ENCODE measurements at places on chromosomes 5 and 9.

DNA sequence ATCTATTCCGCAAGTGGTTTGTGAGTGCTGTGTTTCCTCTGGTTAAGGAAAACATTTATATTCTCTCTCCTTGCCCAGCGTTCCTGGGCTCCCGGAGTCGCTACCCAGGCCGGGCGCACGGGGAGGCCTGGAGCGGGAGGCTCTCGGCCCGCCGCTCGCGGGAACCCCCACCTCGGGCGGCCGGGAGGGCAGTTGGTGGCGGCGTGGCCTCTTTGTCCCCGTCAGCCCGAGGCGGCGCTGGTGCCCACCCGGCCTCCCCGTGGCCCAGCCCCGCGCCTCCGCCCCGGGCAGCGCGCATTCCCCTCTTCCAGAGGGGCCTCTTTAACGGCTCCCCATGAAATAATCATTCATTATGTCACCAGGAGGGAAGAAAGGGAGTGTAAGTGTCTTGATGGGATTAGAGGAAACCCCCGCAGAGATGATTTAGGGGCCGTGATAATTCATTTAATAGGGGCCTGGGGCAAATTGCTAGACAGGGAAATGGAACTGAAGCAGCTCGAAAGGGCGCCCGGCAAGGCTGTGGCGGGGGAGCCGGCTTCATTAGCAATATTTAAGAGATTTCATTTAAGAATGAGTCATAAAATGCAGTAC is 181.9 kb upstream of the TBCA start:
- DNase-seq = no peak

GRCh38 chr9:136426787-136427186 is 12.9 kb downstream of the INPP5E start:
- no peak for DNase-seq

GRCh38 chr5:82917584-82917983 is 159.6 kb downstream of the TMEM167A start:
- no peak for DNase-seq

DNA sequence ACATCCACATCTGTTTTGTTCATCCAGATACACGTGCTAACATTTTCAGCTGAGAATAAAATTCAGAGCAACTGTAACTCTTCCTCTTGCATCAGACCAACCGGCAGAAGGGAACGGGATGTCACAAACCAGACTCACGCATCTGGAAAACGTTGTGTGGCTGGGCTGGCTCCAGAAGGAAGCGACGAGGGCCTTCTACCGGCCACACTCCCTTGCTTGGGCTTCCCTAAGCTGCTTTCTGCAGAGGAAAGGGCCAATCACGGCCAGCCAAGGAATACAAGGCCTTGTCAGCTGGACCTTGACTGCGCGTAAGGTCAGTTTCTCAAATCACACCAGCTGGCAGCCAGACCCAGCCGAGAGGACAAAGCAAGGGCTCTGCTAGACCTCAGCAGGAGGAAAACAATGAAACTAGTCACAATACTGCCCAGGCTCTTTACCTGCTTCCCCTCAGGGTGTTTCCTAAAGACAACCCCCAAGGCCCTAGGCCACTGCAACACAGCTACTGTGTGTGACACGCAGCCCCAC is 106.1 kb downstream of the THBS4 start:
- no peak for DNase-seq

GRCh38 chr9:128862401-128862851 is 19.3 kb downstream of the KYAT1 start:
- DNase-seq = no peak

DNA sequence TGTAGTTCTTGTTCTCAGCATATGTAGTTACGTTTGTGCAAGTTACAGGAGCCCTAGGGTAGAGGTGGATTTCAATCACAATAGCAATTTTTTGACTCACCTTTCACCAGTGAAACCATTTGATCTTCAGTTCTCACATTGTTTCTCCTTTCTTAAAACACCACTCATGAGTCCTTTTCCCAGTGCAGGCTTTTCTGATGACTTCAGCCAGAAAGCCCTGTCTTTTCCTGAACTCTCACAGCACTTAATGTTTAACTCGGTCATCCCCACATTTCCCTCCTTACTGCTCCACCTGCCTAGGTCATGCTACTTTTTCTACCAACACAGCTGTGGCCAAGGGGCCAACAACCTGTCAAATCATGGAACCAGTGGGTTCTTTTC is 37.9 kb downstream of the ARHGEF28 start:
- DNase-seq = no peak

DNA sequence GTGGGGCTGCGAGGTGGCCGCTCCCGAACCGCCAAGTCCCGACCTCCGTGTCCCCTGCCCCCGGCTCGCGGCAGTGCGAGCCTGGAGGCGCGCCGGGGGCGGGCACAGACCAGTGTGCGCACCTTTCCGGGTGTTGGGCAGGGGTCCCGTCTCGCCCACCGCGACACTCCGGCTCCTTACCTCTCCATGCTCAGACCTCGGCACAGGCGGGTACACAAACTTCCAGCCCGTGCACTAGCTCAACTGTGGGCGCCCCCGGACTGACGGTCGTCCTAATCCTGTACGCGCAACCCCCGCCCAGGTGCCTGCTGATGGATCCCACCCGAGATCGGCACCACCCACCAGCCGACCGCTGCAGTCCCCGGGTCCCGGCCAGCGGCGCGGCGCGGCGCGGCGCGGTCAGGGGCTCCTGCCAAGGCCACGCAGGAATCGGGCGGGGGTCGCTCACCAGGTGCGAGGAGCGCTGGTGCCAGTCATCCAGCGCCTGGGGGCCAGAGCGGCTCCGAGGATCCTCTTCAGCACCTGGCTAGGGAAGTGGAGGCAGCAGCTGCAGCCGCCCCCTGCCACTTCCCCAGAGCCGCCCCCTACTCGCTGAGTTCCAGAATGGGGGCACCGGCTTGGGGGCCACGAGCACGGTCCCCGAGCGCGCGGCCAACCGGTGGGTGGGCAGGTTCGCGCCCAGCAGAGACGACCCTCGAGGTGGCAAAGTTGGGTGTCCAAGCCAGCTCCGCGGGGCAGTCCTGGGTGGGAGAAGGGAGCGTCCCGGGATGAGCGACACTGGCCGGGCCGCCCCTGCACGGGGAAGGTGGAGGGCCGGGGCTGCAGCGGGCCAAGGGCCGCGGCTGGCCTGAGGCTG is 511 bp downstream of the SEMA5A start:
- no peak for DNase-seq

DNA sequence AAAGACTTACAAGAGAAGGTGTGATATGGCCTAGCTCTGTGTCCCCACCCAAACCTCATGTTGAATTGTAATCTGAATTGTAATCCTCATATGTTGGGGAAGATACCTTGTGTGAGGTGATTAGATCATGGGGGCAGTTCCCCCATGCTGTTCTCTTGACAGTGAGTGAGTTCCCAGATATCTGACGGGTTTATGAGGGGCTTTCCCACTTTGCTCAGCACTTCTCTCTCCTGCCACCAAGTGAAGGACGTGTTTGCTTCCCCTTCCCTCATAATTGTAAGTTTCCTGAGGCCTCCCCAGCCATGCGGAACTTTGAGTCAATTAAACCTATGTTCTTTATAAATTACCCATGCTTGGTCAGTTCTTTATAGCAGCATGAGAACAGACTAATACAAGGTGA is 49.0 kb downstream of the CDO1 start:
- DNase-seq = no peak

DNA sequence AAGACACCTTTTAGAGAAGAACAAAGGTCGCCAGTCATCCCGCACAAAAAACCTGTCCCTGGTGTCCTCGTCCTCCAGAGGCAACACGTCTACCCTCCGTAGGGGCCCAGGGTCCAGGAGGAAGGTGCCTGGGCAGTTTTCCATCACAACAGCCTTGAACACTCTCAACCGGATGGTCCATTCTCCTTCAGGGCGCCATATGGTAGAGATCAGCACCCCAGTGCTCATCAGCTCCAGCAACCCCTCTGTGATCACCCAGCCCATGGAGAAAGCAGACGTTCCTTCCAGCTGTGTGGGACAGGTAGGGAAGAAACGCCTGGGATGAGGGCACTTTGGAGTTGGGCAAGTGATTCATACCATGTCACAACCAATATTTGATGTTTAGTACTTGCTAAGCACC is 77.4 kb downstream of the SH3RF2 start:
- no peak for DNase-seq

GRCh38 chr5:97797994-97798451 is 615.0 kb upstream of the RIOK2 start:
- DNase-seq = no peak

DNA sequence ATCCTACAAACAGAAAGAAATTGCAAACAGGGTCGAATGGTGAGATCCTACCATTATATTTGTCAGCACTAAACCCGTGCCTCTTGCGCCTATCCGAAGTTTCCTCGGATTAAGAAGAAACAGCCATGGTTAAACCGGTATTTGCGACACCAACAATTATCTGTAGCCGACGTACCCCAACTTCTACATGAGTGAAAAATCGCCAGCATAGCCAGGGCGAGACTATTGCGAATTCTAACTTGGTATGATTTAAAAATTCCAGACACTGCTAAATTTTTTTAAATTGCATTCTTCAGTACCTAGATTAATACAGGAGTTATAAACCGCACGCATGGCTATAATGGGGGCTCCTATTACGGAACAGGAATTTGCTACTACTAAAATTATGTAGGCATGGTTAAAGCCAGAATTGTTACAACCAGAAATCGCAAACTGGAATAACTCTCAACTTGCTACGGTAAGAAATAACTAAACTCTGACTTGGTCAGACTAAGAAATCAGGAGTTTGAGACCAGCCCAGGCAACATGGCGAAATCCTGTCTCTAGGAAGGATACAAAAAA is 25.3 kb upstream of the ANXA2R start:
- DNase-seq = peak; percentile 5

GRCh38 chr9:20551835-20552234 is 70.5 kb downstream of the MLLT3 start:
- DNase-seq = no peak

DNA sequence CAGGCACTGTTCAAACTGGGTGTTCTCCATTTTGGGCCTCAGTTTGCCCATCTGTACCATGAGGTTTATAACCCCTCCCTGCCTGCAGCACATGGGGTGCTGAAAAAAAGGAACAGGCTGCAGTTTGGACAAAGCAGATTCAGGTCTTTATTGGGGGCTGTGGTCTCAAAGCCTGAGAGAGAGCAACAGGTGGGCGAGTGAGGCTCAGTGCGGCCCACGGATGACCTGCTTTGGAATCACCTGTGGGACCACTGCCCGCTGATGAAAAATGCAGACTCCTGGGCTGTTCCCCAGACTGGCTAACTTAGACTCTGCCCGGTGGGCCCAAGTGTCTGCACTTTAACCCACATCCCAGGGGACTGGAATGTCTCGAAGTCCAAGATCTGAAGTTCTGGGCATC is 11.8 kb upstream of the DAB2IP start:
- no peak for DNase-seq

- peak; percentile 19 for DNase-seq
Observed at GRCh38 chr9:35910613-35911359, 1.5 kb downstream of the SPAAR start.

DNA sequence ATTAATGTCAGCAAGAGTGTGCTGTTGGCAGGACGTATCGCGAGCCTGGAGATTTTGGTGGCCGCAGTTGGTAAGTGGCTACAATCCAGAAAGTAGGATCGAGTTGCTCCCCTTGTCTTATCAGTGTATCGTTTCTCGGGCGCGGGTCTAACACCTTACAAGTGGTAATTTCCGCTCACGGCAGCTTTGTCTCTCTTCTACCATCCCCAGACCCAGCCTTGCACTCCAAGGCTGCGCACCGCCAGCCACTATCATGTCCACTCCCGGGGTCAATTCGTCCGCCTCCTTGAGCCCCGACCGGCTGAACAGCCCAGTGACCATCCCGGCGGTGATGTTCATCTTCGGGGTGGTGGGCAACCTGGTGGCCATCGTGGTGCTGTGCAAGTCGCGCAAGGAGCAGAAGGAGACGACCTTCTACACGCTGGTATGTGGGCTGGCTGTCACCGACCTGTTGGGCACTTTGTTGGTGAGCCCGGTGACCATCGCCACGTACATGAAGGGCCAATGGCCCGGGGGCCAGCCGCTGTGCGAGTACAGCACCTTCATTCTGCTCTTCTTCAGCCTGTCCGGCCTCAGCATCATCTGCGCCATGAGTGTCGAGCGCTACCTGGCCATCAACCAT is 1.1 kb downstream of the PTGER4 start:
- no peak for DNase-seq

DNA sequence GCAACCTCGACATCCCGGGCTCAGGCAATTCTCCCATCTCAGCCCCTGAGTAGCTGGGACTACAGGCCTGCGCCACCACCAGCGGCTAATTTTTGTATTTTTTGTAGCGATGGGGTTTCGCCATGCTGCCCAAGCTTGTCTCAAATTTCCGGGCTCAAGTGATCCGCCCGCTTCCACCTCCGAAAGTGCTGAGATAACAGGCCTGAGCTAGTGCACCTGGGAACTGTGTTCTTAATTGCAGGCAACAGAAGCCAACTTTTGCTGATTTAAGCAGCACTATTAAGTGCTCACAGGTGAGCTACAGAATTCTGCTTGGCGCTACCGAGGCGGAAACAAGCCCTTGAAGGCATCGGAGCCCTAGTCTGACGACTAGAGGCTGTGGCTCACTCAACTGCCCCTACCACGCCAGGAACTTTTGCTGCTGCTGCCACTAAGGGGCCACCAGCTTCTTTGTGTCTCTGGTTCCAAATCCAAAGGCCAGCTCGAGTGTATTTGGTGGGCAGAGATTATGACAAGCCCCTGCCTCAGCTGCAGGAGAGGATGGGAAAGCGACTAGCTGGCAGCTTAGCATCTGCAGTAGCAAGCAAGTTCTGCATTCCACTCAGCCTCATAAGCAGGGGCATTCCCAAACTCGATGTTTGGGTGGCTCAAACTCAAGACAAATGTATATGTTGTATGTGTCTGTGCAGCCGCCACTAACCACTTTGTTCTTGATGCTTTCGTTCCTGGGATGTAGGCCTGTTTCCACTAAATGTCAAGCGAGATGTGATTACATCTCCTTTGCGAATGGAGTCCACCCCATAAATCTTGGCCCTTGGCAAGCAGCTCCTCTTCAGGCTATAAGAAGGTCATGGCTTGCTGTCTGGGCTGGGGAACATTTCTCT is 10.6 kb upstream of the HMCN2 start:
- peak; percentile 85 for DNase-seq

GRCh38 chr9:99023831-99024230 is 80.1 kb downstream of the COL15A1 start:
- peak; percentile 81 for DNase-seq

- DNase-seq = peak; percentile 77
Observed at GRCh38 chr5:51033215-51033614, 350.0 kb upstream of the ISL1 start.

DNA sequence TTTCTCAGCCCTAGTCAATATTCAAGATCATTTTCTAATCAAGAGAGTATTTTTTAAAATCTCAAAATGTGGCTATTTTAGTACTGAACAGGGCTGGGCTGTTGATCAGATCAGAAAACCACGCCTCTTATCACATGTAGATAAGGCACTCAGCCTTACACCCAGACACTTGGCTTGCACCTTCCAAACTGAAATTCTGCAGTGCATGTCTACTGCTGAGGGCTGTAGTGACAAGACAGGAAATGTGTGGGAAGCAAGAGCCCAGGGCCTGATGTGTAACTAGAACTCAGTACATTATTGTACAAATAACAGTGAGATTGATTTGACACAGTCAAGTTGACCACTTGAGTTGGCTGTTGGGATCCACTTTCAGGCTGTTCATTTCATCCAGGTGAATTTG is 48.6 kb downstream of the UBE2QL1 start:
- no peak for DNase-seq
